Sciatic nerve (tissue), 2 donors: ENCODE measurements at places on chromosomes 6 and 20.
A peak's percentile ranks its signal among the peaks of the same experiment; 100 is the strongest.

- no peak for DNase-seq
These were observed 147.4 kb downstream of the FOXC1 start for GRCh38 chr6:1757131-1757530.

DNA sequence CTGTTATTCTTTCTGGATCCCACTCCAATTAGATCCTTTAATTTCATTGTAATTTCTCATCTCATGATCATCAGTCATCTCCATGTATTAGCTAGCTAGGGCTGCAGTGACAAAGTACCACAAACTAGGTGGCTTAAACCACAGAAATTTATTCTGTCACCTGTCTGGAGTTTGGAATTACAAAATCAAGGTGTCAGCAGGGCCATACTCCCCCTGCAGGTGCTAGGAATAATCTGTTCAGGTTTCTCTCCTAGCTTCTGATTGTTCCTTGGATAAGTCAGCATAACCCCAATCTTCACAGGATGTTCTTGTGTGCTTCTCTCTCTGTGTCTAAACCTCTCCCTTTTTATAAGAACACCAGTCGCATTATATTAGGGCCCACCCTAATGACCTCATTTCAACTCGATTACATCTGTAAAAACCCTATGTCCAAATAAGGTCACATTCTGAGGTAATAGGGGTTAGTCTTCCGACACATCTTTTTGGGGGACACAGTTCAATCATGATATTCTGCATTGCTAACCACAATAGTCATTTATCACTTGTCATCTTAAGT lies 40.5 kb downstream of the BEND6 start:
- no peak for DNase-seq

DNA sequence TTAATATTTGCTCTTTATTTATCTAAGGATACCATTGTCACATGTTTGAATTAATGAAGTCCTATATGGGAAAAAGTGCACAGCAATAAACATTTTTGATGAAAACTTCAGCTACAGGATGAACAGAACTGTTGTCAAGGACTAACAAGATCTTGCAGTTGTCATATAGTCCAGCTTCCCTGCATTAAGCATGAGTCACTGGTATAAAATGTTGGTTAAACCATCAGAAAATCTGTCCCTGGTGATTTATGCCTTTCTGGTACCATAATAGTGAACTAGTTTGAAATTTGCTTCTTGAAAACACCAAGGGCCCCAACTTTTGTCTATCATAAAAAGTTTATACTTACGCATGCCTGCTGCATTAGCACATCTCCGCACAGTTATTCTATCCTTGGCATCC lies 60.4 kb upstream of the RSPO3 start:
- no peak for DNase-seq

DNA sequence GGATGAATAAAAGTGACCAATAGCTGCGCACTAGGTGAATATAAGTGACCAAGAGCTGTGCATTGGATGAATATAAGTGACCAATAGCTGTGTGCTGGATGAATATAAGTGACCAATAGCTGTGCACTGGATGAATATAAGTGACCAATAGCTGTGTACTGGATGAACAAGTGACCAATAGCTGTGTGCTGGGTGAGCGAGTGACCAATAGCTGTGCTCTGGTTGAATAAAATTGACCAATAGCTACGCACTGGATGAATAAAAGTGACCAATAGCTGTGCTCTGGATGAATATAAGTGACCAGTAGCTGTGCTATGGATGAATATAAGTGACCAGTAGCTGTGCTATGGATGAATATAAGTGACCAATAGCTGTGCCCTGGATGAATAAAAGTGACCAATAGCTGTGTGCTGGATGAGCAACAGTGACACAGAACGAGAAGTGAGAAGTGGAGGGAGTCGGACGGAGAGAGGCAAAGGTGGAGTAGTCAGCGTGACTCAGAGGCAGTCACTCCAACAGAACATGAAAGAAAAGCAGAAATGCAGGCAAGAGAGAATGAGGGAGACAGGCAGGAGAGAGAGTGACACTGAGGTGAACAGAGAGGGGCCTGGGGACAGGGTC lies 38.5 kb downstream of the RBM38 start:
- no peak for DNase-seq

GRCh38 chr6:35064757-35065440 lies 76.2 kb downstream of the TCP11 start:
- DNase-seq: no peak

DNA sequence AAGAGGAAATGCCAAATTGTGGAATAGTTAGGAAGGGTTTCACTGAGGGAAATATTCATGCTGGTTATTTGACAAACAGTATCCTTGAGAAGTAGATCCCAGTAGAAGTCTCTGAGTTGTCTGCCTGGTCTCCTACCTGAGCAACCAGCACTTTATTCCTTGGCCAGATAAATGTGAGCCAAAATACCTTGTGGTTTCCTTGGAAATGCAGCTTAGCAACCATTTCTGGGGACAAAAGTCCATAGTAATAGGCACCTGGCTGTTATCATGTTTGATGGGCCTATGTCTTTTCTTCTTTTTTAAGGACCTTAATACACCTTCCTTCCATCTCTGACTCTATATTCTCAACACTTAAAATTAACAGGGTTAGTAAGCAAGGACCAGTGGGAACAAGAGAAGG lies 217.1 kb upstream of the MARCKS start:
- DNase-seq: no peak

- DNase-seq: no peak
These were observed 29.2 kb downstream of the SGK1 start for GRCh38 chr6:134288538-134289203.

DNA sequence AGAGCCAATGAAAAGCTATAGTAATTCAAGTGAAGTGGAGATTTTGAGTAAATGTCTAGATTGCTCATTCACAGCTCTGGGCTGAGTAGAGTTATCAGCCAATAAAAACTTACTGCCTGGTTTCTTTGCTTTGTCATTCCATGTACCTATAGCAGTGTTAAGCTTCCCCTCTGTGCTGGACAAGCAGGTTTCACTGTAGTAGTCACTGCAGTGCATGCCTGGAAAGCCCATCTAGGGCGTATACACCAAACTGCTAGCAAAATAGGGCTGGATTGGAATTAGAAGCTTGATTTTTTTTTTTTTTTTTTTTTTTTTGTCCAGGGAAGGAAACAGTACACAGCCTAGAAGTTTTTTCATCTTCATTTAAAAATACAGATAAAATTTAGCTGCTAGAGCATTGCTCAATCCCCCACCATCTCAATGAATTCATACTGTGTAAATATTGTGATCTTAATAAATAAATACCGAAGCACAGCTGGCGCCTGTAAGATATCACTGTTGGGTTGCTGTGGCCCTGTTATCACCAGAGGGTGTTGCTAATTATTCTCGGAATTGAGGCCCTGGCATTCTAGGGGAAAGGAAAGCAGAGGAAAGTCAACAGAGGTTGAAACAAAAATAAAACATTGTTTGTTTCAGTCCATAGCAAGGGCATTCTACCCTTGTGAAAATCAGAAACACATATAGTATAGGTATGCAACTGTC lies 968.5 kb upstream of the GJE1 start:
- no peak for DNase-seq

GRCh38 chr20:20562507-20562906 lies 149.9 kb downstream of the RALGAPA2 start:
- no peak for DNase-seq

- no peak for DNase-seq
These were observed 4.8 kb upstream of the DDX43 start for GRCh38 chr6:73389854-73390253.

DNA sequence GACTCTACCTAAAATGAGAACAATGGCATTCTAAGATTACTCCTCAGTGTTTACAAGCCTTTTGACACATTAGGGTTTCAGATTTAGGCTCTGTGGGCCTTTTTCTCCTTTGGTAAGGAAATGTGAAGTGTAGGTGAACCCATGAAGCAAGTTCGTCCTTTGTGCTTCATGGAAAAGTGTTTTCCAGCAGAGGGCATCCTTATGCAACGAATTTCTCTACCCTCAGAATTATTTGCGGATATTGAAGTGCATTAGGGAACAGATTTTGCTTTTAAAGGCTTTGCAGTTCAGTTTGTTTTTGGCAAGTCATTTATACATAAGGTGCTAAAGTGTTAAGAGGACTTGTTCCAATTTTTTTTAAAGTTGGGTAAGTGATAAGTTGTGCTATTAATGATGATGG lies 55.7 kb upstream of the FERMT1 start:
- no peak for DNase-seq

DNA sequence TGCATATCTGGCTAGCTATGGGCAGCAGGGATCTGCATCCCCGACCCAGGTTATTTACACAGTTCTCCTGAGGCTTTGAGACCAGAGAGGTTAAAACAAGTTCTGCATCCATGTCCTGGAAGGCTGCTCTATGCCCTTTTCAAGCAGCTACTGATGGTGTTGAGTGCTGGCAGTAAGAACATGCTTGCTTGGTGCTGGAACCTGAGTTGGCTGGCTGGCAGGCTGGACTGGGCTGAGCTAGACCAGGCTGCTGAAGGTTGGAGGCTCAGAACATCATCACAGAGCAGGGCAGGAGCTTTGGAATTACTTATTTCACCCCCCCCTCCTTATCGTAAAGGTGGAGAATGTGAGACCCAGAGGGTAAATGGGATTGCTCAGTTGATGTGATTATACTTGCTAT lies 16.9 kb upstream of the LRFN2 start:
- DNase-seq: no peak

GRCh38 chr20:63553933-63554290 lies at the start of gene FNDC11:
FNDC11 (plus strand) TSS chr20:63554159; CDS start chr20:63555664, 1,505 bp downstream.
- DNase-seq: peak; percentile 79

GRCh38 chr6:112511441-112511840 lies 164.3 kb downstream of the RFPL4B start:
- no peak for DNase-seq

DNA sequence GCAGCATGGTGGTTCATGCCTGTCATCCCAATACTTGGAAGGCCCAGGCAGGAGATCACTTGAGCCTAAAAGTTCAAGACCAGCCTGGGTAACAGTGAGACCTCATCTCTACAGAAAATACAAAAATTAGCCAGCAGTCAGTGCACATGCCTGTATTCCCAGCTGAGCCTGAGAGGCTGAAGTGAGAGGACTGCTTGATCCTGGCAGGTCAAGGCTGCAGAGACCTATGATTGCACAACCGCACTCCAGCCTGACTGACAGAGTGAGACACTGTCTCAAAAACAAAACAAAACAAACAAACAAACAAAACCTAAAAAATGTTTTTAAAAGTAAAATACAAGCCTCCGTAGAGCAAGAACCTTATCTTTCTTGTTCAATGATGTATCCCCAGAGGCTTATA lies 6.0 kb downstream of the CEP85L start:
- DNase-seq: no peak

GRCh38 chr6:5333658-5334057 lies 72.3 kb downstream of the FARS2 start:
- no peak for DNase-seq

DNA sequence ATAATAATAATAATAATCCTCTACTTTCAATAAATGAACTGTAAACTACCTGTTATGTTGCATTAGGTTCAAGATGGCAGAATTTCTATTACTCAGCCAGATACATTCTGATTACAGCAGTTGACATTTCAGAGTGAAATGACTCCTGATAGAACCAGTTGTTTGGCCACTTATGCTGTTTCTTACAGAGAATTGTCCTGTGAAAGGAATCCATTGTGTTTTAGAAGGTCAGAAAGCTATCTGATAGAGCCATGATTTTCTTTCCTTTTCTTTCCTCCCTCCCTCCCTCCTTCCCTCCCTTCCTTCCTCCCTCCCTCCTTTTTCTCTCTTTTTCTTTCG lies 16.6 kb downstream of the GJA10 start:
- no peak for DNase-seq
